ENCODE measurements at places on chromosomes 2 and 18. TPM values are rescaled to one million over a fixed set of nuclear protein-coding genes. Genes with fewer than 3 reads are reported as not detected.

- DNase-seq = no peak
Observed at GRCh38 chr2:10923008-10923375, 11.3 kb downstream of the KCNF1 start.

GRCh38 chr2:143209570-143210445, 80.6 kb downstream of the ARHGAP15 start:
- no peak for DNase-seq

DNA sequence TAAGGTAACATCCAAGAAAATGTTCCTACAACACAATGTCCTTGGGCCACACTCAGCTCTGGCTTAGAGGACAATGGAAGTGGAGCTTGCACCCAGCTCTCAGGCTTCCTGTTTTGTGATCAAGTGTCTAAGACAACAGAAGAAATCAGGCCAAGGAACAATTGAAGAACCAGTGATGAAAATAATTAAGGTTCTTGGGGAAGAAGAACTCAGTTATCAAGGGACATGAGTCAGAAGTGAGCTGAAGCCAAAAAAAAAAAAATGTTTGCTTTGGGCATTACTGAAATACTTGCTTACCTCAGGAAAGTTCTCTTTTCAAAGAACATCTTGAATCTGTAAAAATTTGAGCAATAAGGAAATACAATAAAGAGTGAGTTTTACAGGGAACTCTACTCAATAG, 299.0 kb downstream of the FBXO15 start:
- DNase-seq = peak; percentile 34

DNA sequence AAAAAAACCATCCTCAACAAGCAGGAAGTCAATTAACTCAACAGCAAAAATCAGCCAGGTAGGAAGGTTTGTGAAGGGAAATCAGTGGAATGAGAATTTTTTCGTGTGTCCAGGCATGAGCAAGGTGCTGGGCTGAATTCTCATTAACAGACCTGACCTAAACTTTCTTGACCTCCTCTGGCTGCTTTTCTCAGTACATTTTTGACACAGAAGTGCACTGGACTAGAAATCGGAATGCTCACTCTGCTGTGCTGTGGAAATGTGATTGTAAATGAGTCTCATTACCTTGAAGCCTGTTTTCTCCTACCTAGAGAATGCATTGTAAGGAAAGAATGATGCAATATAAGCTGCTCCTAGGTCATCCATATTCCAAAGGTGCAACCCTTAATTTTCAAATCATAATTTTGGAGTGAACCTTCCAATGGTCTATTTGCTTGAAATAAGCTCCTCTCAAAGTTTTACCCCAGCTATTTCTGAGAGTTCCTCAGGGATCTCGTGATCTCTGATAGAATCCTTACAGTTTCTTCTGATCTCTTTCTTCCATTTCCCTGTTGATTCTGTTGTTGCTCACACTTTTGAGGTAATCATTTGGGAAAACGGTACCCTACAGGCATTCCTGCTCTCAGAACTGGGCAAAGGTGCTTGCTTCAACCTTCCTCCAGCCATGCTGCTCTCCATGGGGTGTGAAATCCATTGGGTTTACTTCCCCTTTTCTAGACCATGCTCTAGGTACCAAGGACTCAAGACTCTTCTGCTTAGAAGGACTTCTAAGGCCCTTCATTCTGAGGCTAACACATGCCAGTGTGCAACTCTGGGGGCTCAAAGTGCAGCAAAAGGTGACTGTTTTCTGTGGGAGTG, 104.9 kb upstream of the ITPRID2 start:
- no peak for DNase-seq

GRCh38 chr2:72676341-72677025, 149.3 kb downstream of the EXOC6B start:
- DNase-seq = no peak

- DNase-seq = no peak
Observed at GRCh38 chr18:54250846-54251261, 18.5 kb upstream of the POLI start.

- no peak for DNase-seq
Observed at GRCh38 chr2:186303091-186303490, 183.0 kb upstream of the ZC3H15 start.

GRCh38 chr2:186726938-186727337, 33.1 kb downstream of the FAM171B start:
- no peak for DNase-seq

DNA sequence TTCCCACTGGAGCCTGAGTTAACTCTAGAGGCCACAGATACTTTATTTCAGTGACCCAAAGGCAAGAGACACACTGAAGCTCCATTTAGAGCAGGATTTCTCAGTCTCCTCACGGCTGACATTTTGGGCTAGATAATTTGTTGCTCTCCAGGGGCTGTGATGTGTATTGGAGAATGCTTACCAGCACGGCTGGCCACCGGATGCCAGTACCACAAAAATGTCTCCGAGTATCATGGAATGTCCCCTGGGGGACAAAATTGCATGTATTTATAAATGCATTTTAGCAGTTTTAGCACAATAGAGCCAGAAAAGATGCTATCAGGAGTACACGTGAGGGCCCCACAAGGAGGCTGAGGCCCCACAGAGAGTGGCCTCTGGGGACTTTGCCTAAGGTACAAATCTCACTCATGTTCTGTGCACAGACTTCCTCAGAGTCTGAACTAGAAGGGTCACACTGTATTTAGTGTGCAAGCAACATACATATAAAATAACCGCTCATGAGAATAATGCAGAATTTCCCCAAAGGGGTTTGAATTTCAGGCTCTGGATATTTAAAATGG, 20.5 kb upstream of the DCC start:
- no peak for DNase-seq

- no peak for DNase-seq
Observed at GRCh38 chr2:75522543-75523312, 38.0 kb downstream of the EVA1A start.

DNA sequence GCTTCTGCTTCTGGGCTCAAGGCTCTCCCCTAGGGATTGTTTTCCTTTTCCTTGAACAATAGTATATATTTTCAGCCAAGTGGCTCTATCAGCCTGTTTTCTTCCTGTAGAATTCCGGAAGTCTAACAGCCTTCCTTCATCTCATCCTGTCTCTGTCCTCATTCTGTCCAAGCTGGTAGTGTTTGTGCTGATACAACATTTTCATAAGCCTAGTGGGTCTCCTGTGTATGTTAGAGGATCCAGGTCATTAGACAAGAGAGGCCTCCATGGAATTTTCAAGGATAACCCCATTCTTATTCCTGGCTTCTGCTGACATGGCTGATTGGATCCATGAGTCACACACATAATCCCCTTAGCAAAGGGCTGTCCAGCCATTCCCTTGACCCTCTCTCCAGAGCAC, 467.6 kb downstream of the PTPRM start:
- no peak for DNase-seq

GRCh38 chr2:202079310-202079709, 6.3 kb downstream of the KIAA2012 start:
- DNase-seq = no peak

DNA sequence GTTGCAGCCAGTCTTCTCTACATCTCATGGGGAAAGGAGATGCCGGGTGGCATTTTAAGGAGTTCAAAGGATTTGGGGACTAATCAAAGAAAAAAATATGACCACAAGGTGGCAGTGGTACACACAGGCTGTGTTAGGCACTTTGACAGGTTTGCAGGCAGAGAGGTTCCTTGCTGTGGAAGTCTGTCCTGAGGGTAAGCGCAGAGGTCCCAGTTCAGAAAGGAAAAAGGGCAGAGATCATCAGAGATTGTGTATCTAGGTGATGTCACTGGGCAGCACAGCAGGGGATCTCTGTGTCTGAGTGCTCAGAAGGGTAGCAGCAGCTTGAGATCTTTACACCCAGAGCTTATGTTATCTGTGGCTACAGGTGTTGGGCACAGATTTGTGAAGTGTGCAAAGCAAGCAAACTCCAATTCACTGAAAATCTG, 231.4 kb downstream of the LRRTM1 start:
- DNase-seq = peak; percentile 14

DNA sequence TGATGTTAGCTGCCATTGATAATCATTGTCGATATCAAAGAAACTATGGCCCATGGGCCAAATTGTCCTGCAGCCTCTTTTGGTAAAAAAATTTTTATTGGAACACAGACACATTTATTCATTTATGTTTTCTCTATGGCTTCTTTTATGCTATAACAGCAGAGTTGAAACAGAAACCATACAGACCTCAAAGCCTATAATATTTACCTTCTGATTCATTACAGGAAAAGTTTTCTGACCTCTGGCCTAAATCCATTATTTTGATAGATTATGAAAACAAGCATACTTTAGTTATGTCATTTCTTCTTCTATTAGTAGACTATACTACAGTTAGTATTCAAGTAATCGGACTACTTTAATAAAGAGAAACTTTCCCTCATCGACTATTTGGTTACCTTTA, 349.7 kb upstream of the GALNT5 start:
- DNase-seq = no peak

DNA sequence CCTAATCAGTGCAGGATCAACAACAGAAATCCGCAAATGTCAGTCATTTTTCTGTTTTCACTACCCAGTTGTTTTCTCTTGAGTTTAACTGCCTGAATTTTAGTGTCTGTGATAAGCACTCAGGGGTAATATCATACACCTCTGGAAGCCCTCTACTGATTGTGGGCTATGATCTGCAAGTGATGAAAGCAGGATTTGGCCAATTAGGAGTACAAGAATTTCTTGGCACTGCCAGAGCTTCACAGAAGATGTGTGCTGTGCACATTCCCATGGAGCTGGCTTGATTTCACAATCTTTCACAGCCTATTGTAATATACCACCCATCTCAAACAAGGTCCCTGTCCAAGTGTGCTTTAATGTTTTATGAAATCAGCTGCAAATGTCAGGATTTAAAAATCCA, 27.3 kb upstream of the TDRD15 start:
- DNase-seq = no peak

- DNase-seq = no peak
Observed at GRCh38 chr18:56541793-56542192, 96.6 kb downstream of the TXNL1 start.

- no peak for DNase-seq
Observed at GRCh38 chr18:9715978-9716774, 8.1 kb downstream of the RAB31 start.

DNA sequence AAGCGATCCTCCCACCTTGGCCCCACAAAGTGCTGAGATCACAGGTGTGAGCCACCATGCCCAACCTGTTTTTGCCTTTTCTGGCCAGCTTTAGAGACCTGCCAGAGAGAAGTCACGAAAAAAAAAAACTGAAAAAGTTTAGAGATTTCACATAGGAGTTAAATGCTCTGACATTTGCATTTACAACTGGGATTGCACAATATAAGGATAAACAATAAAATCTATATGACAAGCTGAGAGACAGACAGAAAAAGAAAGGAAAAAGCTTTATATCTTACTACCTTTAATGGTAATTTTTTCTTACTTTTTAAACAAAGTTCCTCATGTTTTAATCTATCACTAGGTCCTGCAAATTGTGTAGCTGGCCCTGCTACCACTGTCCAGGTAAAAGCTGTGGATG, 466.5 kb downstream of the TXNL1 start:
- DNase-seq = no peak

GRCh38 chr2:79114797-79115494, 5.3 kb upstream of the REG1A start:
- no peak for DNase-seq

The MC5R gene
- total RNA-seq = not detected

The DGUOK gene
- 54.9 TPM for total RNA-seq

The CPLX4 gene
- not detected for total RNA-seq

The CRYGC gene
- total RNA-seq = not detected

The SP140 gene
- 0.10 TPM for total RNA-seq

The ARMC9 gene
- total RNA-seq = 21.3 TPM

The STRADB gene
- total RNA-seq = 25.0 TPM

Data from glomerular endothelial cell (primary cell).